ENCODE measurements at places on chromosomes 3 and 15.

GRCh38 chr15:88430051-88430450 lies 37.1 kb downstream of the MRPL46 start:
- DNase-seq: no peak

DNA sequence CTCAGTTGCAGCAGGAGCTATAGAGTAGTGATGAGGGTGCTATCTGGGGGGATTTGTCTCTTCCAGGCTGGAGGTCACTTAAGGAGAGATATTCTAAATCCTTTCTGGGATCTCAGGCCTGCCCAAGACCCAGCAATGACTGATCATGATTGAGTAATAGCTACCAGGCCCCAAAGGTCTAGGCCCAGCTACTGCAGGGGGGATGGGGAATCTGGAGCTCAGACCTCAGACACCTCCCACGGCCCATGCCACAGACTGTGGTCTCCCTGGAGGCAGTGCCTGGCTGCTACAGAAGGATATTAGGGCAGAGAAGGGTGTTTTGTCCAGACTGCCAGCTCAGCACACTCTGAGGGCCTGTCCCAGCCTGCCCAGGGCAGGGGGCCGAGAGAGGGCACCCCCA lies 6.9 kb downstream of the SLC38A3 start:
- no peak for DNase-seq

DNA sequence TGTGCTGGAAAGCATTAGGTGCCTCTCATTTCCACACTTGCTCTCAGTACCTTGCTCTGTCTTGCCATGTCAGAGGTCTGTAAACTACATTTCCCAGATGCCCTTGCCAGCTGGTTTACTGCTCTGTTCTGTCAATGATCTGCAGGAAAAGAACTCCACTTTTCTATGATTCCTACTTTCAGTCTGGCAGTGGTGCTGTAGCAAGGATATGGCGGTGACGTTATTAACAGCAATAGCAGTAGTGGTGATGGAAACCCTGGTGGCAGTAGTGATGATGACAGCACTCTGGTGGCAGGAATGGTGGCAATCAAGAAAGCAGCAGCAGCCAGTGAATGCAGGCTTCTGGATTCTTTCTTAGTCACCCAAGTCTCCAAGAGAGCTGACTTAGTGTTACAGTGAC lies 665.2 kb downstream of the DIPK2A start:
- no peak for DNase-seq

GRCh38 chr3:112476346-112476745 lies 22.9 kb downstream of the BTLA start:
- DNase-seq: no peak

- DNase-seq: no peak
Measured at GRCh38 chr15:64447536-64448315, 12.7 kb upstream of the ZNF609 start.

- DNase-seq: no peak
Measured at GRCh38 chr15:67331676-67332075, 77.1 kb downstream of the IQCH start.

DNA sequence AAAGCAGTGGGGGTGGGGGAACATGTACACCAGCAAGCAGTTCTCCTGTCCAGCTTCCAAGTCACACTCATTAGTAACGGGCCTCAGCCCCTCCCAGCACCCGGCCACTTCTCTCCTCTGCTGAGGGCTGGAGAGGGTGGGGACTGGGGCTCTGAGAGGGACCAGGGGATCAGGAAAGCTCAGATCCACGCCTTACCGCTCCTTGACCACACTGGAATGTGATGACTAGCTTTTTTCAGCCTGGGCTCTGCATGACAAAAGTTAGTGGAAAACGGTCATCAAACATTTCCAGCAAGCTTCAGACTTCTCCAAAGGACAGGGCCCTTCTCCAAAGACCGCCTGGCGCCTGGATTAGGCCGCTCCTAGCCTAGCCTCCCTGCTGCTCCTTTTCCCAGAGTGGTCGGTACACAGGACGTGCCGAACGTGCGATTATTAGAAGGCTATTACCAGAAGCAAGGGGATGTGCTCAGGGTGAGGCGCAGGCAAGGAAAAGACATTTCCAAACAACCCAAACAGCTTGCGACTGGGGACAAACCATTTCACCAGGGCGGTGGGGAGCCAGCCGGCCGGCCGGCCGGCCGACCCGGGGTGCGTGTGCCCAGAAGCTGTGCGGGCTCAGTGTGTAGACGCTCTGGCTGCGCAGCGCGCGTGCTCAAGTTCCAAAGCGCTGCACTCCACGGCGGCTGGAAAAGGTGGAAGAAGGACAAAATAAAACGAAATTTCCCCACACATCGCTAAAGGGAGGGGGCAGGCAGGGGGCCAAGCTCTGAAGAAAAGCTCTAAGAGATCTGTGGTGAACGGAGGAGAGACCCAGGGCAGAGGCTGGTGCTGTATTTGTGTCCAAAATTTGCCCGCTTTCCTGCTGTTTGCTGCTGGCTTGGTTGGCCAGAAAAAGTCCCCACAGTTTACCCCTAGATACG lies 51.0 kb upstream of the SSR3 start:
- no peak for DNase-seq

DNA sequence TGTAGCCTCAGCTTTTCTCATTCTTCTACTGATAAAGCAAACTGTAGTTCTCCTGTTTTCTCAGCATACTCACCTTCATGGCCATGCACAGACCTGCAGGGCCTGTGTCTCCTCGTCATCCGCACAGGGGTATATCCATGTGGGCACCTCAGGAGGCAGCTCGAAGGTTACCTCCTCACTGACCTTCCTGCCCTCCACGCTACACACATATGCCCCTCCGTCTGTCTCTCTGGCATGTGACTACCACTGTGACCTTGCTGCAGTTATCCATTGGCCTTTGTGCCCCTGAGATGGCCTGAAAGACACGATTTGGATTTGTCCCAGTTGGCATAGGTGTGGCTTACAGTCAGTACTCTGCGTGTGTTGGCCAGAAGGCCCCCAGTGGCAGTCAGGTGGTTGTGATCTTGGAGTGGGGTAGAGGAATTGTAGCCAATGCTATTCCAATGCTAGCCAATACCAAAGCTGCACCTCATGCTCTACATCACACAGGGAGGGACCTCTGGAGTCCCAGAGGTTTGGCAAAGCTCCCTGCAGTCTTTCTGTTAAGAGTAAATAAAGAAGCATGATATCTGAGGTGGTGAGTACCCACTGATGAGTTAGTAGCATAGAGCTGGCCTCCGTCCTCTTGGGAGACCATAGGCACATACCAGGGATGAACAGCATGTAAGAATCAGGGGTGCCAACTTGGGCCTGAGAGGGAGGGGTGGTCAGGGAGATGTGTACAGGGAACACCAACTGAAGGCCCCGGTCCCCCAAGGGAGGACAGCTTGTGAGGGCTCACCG lies 143.4 kb downstream of the EEFSEC start:
- DNase-seq: no peak

- peak; percentile 24 for DNase-seq
Measured at GRCh38 chr3:172522871-172523818, at the start of gene TNFSF10. TNFSF10 (minus strand) TSS chr3:172523430; CDS start chr3:172523384, 46 bp downstream.

- DNase-seq: no peak
Measured at GRCh38 chr3:66411961-66412887, 88.6 kb downstream of the LRIG1 start.

- no peak for DNase-seq
Measured at GRCh38 chr15:85489773-85490493, 109.5 kb downstream of the AKAP13 start.

DNA sequence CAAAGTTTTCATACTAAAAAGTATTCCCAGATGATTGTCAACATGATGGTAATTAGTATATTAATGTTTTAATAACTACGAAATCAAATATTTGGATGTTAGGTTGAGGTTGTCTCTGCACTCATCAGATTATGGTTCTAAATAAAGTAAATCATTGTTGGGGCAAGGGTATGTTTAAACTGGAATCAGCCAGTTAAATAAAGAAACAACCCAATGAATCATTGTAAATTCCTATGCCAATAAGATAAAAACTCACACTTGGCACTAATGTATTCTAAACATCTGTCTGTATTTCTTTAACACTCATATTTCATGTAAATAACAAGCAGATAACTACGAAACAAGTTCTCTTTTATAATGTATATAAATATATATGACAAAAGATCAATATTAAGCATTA lies 92.7 kb downstream of the PEAK1 start:
- no peak for DNase-seq

DNA sequence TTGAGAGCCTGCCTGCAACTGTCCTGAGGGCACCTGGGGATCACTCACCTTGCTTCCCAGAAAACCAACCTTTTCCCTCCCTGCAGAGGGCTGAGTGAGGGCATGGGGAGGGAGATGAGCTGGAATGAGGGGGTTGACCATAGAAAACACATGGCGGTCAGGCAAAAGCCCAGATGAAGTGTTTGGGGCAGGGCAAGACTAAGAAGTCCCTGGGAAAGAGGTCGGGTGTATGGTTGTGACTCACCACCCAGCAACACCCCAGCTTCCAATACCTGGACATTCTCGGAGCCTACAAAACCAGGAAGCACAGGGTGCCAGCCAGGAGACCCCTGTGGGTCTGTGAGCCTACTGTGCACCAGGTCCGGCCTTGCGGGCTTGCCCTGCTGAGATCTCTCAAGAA lies 95.3 kb upstream of the ATP2B2 start:
- DNase-seq: no peak

- DNase-seq: no peak
Measured at GRCh38 chr3:111531446-111531845, 10.6 kb upstream of the CD96 start.

DNA sequence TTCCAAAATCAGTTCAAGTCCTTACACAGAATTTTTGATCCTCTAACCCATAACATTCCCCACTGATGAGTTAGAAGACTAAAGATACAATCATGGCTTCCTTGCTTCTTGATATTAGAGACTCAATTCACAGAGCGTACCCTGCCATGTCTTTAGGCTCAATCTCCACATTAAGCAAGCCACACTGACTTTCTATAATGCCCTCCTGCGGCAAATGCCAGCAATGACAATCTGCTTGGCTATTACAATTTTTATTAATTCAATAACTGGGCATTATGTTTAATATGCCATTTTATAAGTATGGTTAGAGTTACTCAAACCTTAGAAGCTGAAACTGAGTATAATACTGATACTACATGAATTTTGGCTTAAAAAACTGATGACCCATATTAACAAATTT lies 479.7 kb upstream of the NR2F2 start:
- DNase-seq: no peak

- no peak for DNase-seq
Measured at GRCh38 chr3:41693799-41694198, 268.1 kb downstream of the ULK4 start.

- DNase-seq: no peak
Measured at GRCh38 chr3:105827959-105828358, 40.9 kb downstream of the CBLB start.

- no peak for DNase-seq
Measured at GRCh38 chr3:180002006-180002405, 34.7 kb downstream of the PEX5L start.

GRCh38 chr3:149382518-149382917 lies 5.1 kb upstream of the TM4SF1 start:
- DNase-seq: no peak

All from stimulated activated CD8-positive, alpha-beta memory T cell treated with anti-CD3 and anti-CD28 coated beads, Interleukin-12 subunit alpha, Interleukin-12 subunit beta, amount 100 ng/mL, for 4 hours (primary cell).